ENCODE measurements at places on chromosomes 2 and 18. TPM values are rescaled to one million over a fixed set of nuclear protein-coding genes. Genes with fewer than 3 reads are reported as not detected.

GRCh38 chr2:38131676-38132075 lies 55.7 kb upstream of the CYP1B1 start:
- DNase-seq: no peak

- no peak for DNase-seq
Observed at GRCh38 chr2:168190590-168191336, 56.6 kb downstream of the STK39 start.

Gene ABCG5
- not detected for total RNA-seq

DNA sequence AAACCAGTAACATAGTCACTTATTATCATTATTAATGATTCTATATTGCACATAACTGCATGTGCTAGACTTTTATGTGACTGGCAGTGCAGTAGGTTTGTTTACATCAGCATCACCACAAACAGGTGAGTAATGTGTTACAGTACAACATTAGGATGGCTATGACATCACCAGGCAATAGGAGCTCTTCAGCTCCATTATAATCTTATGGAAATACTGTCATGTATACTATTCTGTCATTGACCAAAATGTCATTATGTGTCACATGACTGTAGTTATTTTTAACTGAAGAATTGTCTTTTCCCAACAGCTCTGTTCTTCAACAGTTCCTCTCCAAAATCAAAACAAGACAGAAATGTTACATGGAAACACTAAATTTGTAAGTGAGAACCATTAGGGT lies 96.3 kb downstream of the C18orf54 start:
- DNase-seq: no peak

DNA sequence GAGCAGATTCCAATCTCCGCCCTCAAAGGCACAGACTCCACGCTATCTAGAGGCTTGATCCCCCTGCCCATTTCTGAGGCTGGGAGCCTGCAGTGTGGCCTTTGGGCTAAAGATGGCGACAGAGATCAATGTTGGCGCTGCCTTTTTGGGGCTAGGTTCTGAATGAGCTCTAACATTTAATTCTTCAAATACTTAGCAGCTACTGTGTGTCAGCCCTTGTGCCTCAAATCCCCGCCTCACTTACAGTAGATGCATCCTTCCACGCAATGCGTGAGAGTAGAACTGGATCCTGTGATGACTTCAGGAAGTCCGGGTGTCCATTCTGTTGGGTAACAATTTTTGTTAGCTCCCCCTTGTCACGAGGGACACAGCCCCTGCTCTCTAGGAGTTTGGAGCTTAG lies 12.4 kb downstream of the IL1F10 start:
- DNase-seq: peak; percentile 6

Gene ACMSD
- total RNA-seq: not detected

- no peak for DNase-seq
Observed at GRCh38 chr18:47669815-47670214, 260.6 kb downstream of the SMAD2 start.

Gene APLF
- 6.4 TPM for total RNA-seq

Data from fibroblast of villous mesenchyme (primary cell).